Mesenchymal stem cell (in vitro differentiated cells and primary cell): ENCODE measurements at places on chromosomes 1 and 21.

DNA sequence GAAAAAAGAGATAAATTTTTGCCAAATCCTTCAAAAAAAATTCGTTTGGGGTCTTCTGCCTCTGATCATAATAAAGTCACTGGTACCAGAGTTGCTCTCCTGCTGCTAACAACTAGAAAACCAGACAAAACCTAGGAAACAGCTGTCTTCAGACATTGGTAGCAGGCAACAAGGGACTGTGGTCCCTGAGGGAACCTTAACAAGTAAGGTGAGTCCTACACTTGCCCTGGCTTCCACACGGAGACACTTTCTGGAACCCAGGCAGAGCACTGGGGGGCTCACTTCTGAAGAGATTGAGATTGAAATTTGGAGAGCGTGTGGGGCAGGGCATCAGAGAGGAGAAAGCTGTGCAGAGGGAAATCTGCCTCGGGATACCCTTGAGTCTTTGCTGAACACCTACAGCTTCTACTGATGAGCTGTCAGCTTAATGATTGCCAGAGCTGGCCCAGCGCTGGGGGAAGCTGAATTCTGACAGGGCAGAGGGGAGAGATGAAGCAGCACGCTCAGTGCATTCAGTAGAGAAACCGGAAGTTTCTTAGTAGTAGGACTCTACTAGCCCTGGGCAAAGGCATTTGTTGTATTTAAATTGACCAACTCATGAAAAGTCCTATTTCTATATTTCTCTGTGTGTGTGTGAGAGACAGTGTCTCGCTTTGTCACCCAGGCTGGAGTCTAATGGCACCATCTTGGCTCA, 18.5 kb upstream of the FAM89A start:
- DNase-seq = no peak

DNA sequence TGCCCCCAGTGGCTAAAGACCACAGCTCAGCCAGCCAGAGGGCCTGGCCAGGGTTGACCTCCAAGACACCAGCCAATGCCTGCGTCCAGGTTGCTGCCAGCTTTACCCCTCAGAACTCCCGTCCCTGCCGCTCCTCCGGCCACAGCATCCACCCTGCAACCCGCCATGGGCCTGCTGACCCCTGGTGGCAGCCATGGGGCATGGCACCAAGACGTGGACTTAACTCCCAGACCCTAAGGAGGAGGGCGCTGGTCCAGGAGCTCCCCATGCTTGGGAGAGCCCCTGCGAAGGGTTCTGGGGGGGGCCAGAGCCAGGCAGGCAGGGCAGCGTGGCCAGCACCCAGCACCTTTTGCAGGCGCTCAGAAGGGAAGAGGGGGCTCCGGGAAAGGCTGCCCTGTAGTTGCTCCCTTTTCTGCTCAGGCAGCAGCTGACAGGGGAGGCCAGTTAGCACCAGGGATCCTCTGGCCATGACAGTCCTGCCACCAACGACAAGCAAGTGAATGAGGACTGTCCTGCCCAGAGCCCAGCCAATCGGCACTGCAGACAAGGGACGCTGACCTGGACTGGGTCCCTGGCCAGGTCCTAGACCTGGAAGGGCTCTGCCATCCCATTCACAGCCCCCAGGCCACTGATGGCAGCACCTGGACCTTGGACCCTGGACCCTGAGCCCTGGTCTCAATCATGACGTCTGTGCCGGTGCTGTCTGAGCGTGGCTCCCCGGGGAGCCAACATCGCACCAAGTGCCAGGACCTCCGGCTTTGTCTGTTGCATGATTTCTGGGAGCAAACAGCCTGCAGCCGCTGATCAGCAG, 246.2 kb downstream of the NPHP4 start:
- peak; percentile 3 for DNase-seq

- DNase-seq = no peak
These were observed 276.3 kb downstream of the FOXD2 start for GRCh38 chr1:47713975-47714767.

DNA sequence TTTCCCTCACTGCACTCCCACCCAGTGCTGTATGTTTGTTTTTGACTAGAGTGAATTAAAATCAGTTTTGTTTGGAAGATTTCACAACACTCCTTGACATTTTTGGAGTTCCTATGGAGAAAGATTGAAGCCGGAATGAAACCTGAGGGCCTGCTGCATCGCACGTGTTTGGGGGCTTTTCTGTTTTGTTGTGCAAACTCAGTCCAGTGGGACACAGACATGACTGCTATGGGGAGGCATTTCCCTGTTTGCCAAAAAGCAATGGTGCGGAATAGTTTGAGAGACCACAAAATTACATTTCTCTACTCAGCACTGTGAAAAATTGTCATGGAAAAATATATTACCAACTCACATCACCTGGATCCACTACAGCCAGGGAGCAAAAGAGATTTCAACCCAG, 43.8 kb upstream of the KCNE2 start:
- no peak for DNase-seq

DNA sequence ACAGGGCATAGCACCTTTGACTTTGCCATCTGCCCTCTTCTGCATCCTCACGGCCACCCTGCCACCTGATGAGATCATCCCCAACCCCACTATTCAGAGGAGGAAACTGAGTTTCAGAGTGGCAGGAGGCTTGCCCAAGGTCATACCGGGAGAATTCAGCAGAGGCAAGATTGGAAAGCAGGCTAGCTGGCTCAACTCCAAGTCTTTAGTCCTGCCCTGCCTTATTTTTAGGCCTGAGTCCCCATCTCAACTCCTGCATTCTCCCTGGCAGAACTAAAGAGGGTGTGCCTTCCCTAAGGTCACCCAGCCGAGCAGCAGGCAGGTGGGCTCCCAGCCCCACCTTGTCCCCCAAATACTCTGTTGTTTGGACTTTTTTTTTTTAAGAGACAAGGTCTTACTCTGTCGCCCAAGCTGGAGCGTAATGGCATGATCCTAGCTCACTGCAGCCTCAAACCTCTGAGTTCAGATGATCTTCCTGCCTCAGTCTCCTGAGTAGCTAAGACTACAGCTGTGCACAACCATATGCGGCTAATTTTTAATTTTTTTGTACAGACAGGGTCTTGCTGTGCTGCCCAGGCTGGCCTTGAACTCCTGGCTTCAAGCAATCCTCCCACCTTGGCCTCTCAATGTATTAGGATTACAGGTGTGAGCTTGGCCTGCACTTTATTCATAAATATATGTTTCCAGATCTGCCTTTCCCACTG, 13.8 kb upstream of the FGR start:
- DNase-seq = no peak

DNA sequence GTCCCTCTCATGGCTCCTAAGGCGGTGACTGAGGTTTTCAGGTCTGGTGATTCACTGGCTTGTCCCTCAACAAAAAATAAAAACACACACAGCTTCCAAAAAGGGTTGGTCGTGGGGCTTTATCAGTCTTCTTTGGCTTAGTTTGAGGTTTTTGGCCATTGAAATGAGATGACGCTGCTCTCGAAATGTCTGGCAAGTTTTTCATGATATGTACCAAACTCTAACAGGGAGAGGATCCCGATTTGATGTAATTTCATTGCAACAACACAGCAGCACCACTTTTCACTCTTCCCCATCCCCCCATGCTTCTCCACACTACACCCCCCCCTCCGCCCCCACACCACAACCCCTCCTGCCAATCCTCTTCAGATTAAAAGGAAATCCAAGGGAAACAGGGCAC, 187.1 kb upstream of the NFIA start:
- no peak for DNase-seq

DNA sequence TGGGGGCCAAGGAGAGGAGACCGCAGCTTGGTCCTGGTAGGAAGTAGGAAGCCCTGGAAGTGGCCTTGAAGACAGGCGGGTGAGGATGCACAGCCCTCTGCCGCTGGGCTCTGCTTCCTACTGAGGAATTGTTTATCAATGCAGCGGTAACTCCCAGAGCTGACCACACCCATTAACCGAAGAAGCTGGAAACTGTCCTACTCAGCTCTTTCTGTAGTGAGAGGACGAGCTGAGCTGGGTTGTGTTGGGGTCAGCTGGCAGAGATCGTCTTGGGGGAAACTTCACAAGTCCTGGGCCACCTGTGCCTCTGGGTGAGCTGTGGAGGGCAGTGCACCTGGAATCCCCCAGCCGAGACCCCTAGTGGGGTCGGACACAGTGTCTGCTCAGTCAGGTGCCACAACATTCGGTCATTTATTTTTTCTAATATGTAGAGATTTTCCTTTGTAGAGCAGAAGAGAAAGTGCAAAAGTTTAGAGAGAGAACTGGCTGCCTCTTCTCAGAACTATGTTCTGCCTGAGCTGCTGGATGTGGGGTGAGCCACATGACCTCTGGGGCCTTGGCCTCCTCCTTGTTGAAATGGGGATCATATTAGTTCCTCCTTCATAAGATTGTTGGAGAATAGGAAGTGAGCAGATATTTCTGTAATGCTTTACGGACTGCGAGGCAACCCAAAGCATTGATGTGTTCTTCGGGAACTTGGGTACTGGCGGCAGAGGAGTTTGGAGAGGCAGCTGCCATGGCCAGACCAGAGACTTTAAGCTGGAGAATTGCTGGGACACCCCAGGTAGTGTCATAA, 3.6 kb downstream of the NECAP2 start:
- peak; percentile 20 for DNase-seq

GRCh38 chr1:65440915-65441314, 20.4 kb downstream of the LEPR start:
- peak; percentile 79 for DNase-seq

DNA sequence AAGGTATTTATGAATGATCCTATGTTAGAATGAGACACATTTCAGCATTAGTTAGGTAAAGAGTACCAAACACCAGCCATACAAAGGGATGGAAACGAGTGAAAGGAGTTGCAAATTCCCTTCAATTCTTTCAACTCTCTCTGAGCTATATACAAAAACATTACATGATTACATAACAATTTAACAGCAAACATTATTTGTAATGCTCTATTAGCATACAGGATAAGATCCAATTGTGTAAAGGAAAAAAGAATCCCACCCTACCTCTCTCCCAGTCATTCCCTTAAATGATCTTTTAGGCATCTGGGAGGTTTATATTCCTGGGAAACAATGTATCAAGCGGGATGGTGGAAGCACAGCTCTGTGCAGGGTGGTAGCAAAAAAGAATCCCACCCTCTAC, 117.9 kb downstream of the RHOU start:
- no peak for DNase-seq

DNA sequence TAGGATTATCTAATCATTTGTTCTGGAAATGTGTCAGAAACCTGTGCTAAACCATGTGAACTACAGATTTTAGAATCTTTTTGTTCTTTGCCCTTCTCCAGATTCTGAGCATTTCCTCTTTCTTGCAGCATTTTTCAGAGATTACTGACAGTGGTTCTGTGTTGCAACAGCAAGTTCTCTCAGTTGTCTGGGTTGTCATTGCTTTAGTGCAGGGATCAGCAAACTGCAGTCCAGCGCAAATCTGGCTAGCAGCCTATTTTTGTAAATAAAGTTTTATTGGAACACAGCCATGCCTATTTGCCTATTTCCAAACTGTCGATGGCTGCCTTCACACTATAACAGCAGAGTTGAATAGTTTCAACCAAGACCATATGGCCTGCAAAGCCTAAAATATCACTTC, 66.3 kb upstream of the LRRC8D start:
- peak; percentile 59 for DNase-seq

GRCh38 chr1:189697113-189697512, 780.6 kb downstream of the BRINP3 start:
- DNase-seq = no peak

- DNase-seq = no peak
These were observed 3.6 kb upstream of the ZDHHC18 start for GRCh38 chr1:26822737-26823395.

DNA sequence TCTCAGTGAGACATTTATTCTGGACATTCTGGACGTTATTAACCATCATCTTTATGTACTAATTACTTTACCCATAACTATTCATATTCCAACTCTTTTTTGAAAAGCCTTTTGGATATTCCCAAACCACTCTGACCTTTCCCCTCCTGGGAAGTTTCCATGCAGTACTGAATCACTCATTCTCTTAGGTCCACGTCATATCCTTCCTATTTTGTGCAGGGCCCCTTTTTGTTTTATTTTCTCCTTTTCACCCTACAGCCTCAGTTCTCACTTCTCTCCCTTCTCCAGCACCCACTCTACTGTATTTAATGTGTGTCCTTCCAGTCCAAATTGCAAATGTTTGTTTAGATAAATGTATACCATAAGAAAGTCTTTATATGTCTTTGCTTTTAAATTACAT, 16.4 kb upstream of the ATP1A1 start:
- DNase-seq = peak; percentile 60

- DNase-seq = no peak
These were observed 24.4 kb upstream of the TENT5C start for GRCh38 chr1:117581391-117581943.

- peak; percentile 14 for DNase-seq
These were observed 448 bp downstream of the GATAD2B start for GRCh38 chr1:153922076-153922971.

DNA sequence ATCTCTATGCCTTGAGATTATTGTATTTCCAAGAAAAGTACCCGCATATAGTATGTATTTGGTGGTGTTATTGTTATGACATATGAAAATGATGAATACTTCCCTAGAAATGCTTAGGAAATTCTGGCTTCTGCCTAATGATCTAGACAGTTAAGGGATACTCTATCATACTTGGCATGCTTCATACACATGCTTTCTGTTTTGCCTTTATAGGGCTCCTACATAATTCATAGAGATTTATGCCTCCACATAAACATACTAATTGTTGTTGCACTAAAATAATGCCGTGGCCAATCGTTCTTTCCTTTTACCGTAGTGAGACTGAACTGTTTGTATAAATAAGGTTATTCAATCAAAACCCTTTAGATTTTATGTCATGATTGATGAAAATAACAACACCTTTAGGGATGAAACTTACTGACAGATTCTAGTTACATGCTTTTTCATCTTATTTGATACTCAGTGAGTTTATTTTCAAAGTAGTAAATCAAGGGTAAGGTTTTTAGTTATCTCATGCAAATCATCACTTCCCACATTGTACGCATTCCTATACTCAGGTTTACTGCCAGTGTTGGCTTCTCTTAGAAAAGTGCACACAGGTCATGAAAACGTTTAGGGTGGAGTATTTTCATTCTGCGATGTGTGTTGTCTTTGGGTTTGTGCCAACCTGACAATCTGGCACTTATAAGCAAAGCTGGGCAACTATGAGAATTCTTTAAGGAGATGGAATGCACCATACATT, 40.5 kb upstream of the SCYL3 start:
- no peak for DNase-seq

DNA sequence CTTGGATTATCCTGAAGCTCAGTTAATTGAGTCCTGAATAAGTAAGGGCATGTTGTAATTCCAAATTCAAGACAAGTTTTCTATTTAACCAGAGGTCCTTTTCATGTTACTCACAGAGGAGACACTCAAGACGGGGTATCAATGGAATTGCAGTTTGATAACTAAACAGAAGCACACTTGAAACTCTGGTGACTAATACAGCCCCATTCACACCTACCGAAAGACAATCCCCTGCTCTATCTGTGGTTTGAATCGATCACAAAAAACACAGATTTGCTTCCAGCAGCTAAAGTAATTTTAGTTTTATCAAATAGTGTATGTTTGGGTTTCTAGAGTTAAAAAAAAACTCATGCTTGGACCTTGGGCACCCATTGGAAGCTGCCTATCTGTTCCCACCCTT, 60.4 kb downstream of the TEX35 start:
- no peak for DNase-seq

GRCh38 chr1:10754568-10755329, 41.7 kb downstream of the CASZ1 start:
- no peak for DNase-seq
